ENCODE measurements at places on chromosomes 2 and 18. TPM values are rescaled to one million over a fixed set of nuclear protein-coding genes. Genes with fewer than 3 reads are reported as not detected.

Gene LCT
- 0.09 TPM for total RNA-seq

Gene RTTN
- 23.5 TPM for total RNA-seq

Gene CCDC150
- total RNA-seq, result 1.4 TPM

Gene FRZB
- 4.9 TPM for total RNA-seq

Gene HOXD11
- not detected for total RNA-seq

DNA sequence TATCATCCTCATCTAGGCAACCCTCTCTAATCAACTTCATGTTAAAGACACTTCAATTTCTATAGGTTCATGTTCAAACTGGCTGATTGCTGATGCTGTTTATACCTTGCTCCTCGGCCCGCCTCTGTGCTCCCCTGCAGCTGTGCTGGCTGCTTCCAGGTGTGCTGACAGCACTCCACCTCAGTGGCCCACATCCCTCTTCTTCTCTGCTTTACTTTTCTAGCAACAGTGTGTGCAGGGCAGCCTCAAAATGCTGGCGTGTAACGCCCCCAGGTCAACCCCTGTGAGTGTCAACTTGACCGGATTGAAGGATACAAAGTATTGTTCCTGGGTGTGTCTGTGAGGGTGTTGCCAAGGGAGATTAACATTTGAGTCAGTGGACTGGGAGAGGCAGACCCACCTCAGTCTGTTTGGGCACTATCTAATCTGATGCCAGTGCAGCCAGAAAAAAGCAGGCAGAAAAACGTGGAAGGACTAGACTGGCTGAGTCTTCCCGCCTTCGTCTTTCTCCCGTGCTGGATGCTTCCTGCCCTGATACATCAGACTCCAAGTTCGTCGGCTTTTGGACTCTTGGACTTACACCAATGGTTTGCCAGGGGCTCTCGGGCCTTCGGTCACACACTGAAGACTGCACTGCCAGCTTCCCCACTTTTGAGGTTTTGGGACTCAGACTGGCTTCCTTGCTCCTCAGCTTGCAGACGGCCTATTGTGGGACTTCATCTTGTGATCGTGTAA, 94.7 kb downstream of the COL6A3 start:
- DNase-seq, result no peak

DNA sequence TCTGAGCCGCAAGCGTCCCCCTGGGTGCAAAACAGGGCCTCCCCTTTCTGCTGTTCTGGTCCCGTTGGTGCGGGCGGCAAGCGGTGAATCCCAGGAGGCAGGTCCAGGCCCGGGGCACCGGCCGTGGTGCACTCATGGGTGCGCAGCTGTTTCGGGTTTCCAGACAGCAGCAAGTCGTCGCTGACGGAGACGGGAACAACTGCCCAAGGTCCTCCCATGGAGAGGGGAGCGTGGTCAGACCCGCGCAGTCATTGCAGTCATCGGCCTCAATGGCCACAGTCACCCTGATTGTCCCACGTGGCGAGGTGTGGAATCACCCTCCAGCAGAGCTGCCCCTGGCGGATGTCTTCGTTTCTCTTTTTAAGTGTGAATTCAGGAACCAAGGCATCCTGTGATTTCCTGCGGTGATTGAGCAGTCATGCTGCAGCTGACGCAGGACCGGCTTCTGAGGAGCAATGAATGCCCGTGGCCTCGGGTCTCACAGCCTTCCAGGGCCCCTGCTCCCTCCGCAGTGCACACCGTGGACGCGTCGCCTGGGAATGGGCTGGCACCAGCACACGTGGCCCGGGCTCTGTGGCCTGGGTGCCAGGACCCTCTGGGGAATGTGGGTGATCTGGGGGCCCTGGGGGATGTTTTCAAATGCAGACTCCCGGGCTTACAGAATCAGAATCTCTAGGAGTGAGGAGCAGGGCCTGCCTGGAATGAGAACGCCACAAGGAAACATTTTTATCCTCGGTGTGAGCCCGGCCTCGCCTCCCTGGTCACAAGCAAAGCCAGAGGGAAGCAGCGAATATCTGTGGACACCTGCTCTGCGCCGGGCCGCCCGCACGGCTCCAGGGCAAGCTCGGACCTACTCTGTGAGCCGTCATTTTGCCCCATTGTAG, 244.2 kb upstream of the SALL3 start:
- DNase-seq, result no peak

DNA sequence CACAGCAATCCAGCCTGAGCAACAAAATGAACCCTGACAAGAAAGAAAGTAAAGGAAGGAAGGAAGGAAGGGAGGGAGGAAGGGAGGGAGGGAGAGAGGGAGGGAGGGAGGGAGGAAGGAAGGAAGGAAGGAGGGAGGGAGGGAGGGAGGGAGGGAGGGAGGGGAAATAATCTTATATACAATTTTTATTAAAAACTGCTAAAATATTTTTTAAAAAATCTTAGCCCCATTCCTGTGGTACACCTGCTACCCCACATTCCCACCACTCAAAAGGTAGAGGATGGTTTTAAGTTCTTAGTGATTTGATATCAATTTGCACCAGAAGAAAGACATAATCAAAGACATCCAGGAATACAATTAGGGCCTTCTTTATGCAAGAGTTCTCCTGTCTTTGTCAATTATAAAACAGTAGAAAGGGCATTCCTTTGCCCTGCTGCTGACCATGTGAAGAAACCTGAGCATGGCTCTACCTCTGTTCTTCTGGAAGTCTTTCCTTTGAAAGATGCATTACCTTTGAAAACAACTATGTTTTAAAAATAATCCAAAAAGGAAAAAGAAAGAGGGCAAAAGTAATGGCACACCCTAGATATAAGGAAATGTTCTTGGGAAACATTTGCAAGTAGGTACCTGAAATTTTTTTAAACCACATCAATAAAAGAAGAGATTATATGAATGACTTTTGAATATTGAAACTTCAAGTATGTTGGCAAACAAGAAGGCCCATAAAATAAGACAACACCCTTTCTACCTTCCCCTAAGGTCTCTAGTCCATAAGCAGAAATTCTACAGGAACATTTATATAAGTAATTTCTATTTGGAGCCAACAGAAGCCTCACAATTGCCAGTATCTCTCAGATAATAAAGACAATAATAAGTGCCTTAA, 33.7 kb upstream of the ACVR2A start:
- DNase-seq, result no peak

- DNase-seq, result no peak
Observed at GRCh38 chr18:5237083-5237722, 40.1 kb upstream of the AKAIN1 start.

DNA sequence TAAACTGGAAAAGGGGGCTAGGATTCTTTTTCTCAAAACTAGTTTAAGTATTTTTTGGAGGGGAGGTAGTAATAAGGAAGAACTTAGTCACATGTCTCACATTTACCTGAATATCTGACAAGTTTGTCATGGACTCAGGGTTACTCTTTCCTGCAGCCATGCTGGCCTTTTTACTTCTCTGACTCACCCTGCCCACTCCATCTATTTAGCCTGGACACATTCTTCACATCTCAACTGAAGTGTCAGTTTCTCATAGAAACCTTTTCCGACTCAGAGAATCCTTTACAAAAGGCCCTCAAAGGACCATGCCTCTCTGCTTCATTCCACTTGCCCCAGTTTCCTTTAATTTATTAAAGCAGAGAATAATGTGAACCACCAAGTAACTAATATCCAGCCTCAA, 42.6 kb downstream of the SCN7A start:
- no peak for DNase-seq

DNA sequence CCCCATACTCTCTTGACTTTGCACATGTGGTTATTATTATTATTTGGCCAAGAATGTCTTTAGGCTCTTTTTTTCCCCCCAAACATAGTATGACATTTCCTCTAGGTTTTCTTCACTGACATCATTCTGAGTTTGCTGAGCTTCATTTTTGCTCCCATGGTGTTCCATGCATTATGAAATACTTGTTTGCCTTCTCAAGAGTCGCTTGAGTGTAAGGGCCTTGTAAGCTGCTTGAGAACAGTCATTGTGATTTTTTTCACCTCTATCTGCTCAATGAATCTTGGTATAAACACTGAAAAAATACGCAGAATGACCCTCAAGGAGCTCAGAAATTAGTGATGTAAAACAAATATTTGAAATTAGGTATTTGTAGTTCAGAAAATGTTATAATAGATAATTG, 688.9 kb downstream of the CNTNAP5 start:
- DNase-seq, result no peak

- DNase-seq, result no peak
Observed at GRCh38 chr2:119741868-119742267, 17.9 kb upstream of the PTPN4 start.

GRCh38 chr2:218961229-218961628, 1.8 kb downstream of the CDK5R2 start:
- DNase-seq, result no peak

DNA sequence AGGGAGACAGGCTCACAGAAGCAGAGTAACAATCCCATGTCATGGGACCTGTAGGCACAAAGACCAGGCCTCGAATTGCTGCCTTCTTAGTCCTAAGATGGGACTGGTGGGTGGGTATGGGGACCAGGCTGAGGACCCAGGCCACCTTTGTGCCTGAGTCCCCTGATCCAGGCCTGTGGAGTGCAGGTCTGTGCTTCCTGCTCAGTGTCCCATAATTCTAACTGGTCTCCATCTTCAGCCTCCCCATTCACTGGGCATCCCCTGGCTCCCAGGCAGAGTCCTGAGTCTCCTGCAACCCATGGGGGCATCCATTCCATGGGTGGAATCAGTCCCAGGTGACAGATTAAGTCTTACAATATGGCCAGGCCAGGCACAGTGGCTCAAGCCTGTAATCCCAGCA, 83.9 kb downstream of the SMAD7 start:
- DNase-seq, result no peak

- no peak for DNase-seq
Observed at GRCh38 chr2:1446301-1446700, 33.0 kb downstream of the TPO start.

DNA sequence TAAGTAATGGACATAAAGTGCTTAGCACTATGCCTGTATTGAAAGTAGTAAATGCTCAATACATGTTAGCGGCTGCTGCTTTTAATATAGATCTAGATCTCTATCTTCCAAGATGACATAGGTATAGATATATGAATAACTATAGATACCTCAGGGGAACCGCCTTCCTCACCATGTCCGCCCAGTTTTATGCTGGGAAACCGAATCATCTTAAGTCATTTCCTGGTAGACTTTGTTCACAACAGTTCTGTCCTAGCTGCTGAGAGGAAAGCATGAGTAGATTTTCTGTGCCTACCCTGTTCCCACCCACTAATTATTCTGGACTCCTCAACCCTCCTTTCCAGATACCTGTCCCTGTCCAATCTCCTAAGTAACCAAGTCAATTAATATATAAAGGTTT, 21.6 kb upstream of the ITM2C start:
- DNase-seq, result no peak
